ENCODE measurements at places on chromosomes 3 and 15.

DNA sequence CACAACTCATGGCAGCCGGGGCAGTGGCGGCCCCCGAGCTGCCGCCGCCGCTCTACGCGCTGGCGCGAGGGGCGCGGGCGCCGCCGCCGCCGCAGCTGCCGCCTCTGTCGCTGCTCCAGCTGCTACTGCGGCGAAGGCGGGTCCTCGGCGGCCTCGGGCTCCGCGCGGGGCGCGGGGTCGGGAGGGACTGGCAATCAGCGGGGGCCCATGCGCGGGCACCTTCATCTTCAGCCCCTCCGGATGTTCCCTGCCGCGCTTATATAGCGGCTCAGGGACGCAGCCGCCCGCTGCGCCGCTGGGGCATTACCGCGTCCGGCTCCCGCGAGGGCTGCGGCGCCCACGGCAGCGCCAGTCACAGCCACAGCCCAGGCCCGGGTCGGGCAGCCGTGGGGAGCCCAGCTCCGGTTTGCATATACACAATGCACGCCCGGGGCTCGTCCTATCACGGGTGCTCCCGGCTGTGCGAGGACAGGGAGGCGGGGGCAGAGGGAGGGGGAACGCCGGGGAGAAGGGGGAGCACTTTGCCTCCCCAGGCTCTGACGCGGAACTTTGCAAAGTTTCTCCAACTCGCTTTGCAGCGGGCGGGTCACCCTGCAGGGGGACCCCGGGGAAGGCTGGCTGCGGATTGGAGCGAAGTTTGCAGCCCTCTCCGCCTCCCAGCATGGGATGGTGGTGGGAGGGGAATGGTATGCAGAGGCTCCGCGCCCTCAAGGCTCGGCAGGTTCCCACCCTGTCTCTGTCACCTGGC is at the start of gene VGLL3:
Gene VGLL3, minus strand, starts transcription at position 416 of the 748 bp plus-strand sequence. Its CDS starts 406 bp downstream, at position 10.
- H3K4me1 ChIP-seq = no peaks in the 10 kb centered on the region
- H3K27ac ChIP-seq = no peak within 1 kb of the TSS
- H3K27me3 ChIP-seq = peaks cover 22% of the 10 kb centered on the region
- H3K36me3 ChIP-seq = no peaks in the 10 kb centered on the region
- DNase-seq = no peak
- H3K4me3 ChIP-seq = no peak within 1 kb of the TSS

DNA sequence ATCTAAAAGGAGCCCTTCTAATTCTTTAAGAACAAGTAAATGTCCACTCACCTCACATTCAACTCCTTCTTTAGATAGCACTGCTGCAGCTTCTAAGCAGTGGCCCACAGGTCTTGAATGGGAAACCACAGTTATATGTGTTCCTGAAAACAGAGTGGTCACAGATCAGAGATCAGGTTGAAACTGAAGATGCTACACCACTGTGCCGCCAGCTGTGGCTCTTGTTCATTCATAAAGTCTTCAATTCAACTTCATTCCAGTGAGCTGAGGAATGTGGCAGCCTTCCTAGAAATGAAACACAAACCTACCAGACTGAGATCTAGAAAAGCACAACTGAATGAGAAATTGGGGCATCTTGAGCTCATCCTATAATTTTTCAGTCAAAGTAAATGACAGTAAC is 4.0 kb downstream of the PDHB start:
- DNase-seq = no peak
- H3K4me3 ChIP-seq = no peak overlapping the region
- H3K27ac ChIP-seq = no peak overlapping the region
- no peaks in the 10 kb centered on the region for H3K27me3 ChIP-seq

- H3K27me3 ChIP-seq = peaks cover 3% of the 10 kb centered on the region
- no peak overlapping the region for H3K27ac ChIP-seq
- no peaks in the 10 kb centered on the region for H3K36me3 ChIP-seq
- H3K4me3 ChIP-seq = no peak overlapping the region
- no peak for DNase-seq
These were observed 86.0 kb upstream of the TBC1D5 start for GRCh38 chr3:17828388-17828787.

GRCh38 chr3:144564011-144564410 is 592.4 kb downstream of the DIPK2A start:
- no peaks in the 10 kb centered on the region for H3K27me3 ChIP-seq
- H3K36me3 ChIP-seq = no peaks in the 10 kb centered on the region
- no peak overlapping the region for H3K27ac ChIP-seq

GRCh38 chr15:87567406-87568030 is 689.0 kb downstream of the NTRK3 start:
- DNase-seq = no peak
- H3K27ac ChIP-seq = no peak overlapping the region
- H3K4me3 ChIP-seq = no peak overlapping the region
- no peaks in the 10 kb centered on the region for H3K4me1 ChIP-seq
- H3K36me3 ChIP-seq = no peaks in the 10 kb centered on the region

- DNase-seq = no peak
- H3K27me3 ChIP-seq = no peaks in the 10 kb centered on the region
- H3K4me1 ChIP-seq = no peaks in the 10 kb centered on the region
- no peak overlapping the region for H3K4me3 ChIP-seq
- H3K36me3 ChIP-seq = no peaks in the 10 kb centered on the region
These were observed 123.6 kb upstream of the SMAD3 start for GRCh38 chr15:66941791-66942190.

DNA sequence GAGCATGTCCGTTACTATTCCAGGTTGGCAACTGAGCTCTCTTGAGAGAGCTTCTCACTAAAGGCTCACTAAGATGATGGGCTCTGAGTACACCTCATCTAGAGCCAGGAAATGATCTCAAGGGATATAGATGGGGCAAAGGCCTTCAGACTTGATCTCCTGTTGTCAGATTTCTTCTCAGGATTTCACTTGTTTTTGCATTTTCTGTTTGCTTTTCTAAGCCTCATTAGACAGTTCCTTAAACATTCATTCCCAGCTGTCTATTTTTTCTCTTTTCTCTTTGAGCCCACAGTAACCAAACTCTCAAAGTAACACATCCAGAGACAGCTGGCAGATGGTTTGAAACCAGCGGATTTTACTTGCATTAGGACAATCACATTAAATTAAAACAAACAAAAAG is 28.4 kb upstream of the ARL8B start:
- H3K36me3 ChIP-seq = no peaks in the 10 kb centered on the region
- H3K27ac ChIP-seq = no peak overlapping the region
- H3K27me3 ChIP-seq = peaks cover 10% of the 10 kb centered on the region
- DNase-seq = no peak

DNA sequence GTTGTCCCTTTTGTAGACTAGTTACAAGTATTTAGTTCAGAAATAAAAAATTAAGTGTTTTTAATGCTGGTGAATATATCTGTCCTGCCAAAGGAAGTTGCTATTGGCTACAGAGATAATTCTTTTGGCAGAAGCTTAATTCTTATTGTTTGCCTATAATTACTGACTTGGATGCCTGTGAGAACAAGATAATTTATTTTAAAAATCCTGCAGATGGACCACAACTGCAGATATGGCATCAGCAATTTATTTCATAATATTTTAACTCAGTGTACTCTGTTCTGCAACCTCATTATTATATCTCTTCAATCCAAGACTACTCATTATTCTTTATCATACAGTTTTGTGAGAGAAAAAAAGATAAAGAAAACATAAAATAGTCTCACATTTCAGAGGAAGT is 789.8 kb downstream of the NAALADL2 start:
- no peak overlapping the region for H3K4me3 ChIP-seq
- H3K4me1 ChIP-seq = no peaks in the 10 kb centered on the region
- H3K27me3 ChIP-seq = no peaks in the 10 kb centered on the region
- H3K27ac ChIP-seq = no peak overlapping the region
- H3K36me3 ChIP-seq = no peaks in the 10 kb centered on the region

GRCh38 chr15:100385300-100386050 is 43.7 kb upstream of the ADAMTS17 start:
- no peaks in the 10 kb centered on the region for H3K27me3 ChIP-seq
- no peak overlapping the region for H3K27ac ChIP-seq
- no peak for DNase-seq
- H3K36me3 ChIP-seq = no peaks in the 10 kb centered on the region
- no peaks in the 10 kb centered on the region for H3K4me1 ChIP-seq
- no peak overlapping the region for H3K4me3 ChIP-seq

GRCh38 chr3:36765104-36765503 is 751 bp upstream of the DCLK3 start:
- H3K27me3 ChIP-seq = peaks cover 36% of the 10 kb centered on the region
- no peak for DNase-seq
- no peaks in the 10 kb centered on the region for H3K36me3 ChIP-seq
- H3K4me1 ChIP-seq = peaks cover 3% of the 10 kb centered on the region

GRCh38 chr3:98770261-98771039 is 7.3 kb downstream of the ST3GAL6 start:
- DNase-seq = no peak
- no peak overlapping the region for H3K27ac ChIP-seq
- H3K36me3 ChIP-seq = no peaks in the 10 kb centered on the region
- no peaks in the 10 kb centered on the region for H3K27me3 ChIP-seq
- no peaks in the 10 kb centered on the region for H3K4me1 ChIP-seq

DNA sequence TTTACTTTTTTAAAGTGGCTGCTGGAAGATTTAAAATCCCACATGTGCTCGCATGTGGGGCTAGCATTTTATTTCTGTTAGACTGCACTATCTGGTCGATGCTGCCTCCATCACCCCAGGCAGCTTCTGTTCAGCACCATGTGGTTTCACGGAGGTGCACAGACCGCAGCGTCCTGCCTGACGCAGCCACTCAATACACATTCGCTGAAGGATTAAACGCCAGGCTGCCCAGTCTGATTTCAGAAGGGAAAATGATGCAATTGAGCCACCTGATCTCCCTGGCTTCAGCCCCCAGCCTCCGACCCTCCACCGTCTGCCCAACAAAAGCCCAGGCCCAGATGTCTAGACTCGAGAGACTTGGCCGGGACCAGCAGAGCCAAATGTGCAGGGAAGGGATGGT is 84.5 kb downstream of the MEGF11 start:
- no peaks in the 10 kb centered on the region for H3K4me1 ChIP-seq
- H3K4me3 ChIP-seq = no peak overlapping the region
- no peaks in the 10 kb centered on the region for H3K36me3 ChIP-seq
- no peak overlapping the region for H3K27ac ChIP-seq
- H3K27me3 ChIP-seq = no peaks in the 10 kb centered on the region

GRCh38 chr15:34348735-34349300 is 5.7 kb downstream of the NUTM1 start:
- H3K4me3 ChIP-seq = no peak overlapping the region
- no peak overlapping the region for H3K27ac ChIP-seq
- H3K36me3 ChIP-seq = no peaks in the 10 kb centered on the region
- no peaks in the 10 kb centered on the region for H3K4me1 ChIP-seq
- no peaks in the 10 kb centered on the region for H3K27me3 ChIP-seq
- DNase-seq = no peak

- no peak for DNase-seq
- no peak overlapping the region for H3K27ac ChIP-seq
- H3K27me3 ChIP-seq = no peaks in the 10 kb centered on the region
- no peak overlapping the region for H3K4me3 ChIP-seq
- H3K36me3 ChIP-seq = no peaks in the 10 kb centered on the region
- no peaks in the 10 kb centered on the region for H3K4me1 ChIP-seq
These were observed 251.0 kb upstream of the P2RY1 start for GRCh38 chr3:152583963-152584362.

DNA sequence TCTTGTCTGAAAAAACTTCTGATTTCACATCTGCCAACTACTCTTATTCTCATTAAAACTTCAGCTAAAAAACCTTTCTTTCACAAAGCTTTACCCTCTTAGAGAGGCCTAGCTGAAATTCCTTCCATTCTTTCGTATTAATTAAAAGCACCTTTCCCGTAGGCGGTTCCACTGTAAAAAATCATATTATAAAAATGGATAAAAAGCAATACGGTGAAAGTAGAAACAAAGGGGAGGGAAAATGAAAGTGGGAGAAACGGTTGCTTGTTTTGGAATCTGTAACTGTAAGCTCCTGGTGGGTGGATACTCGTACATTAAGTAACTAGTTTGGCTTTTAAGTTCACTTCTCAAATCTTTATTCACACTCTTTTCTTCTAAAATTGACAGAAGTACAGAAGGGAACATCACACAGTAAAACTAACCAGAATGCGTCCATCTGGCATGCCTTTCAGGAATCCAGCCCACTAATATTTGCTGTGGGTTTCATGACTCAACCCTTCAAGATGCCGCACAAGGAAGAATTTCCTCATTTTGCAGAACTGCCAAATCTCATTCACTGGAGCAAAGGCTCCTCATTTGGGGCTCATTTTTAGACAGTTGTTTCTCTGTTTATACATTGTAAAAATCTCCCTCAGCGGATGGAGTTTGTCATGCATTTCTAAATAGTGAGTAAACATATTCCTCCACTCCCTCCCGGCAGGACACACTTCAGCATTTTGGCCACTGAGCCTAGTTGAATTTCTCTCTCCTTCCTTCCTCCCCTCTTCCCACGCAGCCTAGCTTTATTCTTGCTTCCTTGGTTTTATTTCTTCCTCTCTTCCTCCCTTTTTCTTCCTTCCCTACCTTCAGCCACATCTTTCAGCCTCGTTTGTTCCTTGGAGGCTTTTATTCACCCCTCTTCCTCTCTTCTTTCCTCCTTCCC is 419.5 kb upstream of the NAALADL2 start:
- H3K27ac ChIP-seq = no peak overlapping the region
- H3K36me3 ChIP-seq = no peaks in the 10 kb centered on the region
- H3K4me1 ChIP-seq = no peaks in the 10 kb centered on the region
- DNase-seq = peak; percentile 30
- peaks cover 38% of the 10 kb centered on the region for H3K27me3 ChIP-seq
- H3K4me3 ChIP-seq = peak overlapping the region; percentile 48

- no peak overlapping the region for H3K27ac ChIP-seq
- no peaks in the 10 kb centered on the region for H3K27me3 ChIP-seq
- no peak for DNase-seq
- no peaks in the 10 kb centered on the region for H3K4me1 ChIP-seq
- H3K36me3 ChIP-seq = no peaks in the 10 kb centered on the region
These were observed 38.3 kb downstream of the SCAPER start for GRCh38 chr15:76866716-76867321.

- no peak for DNase-seq
- peaks cover 7% of the 10 kb centered on the region for H3K36me3 ChIP-seq
- H3K27ac ChIP-seq = no peak overlapping the region
- peaks cover 26% of the 10 kb centered on the region for H3K4me1 ChIP-seq
- no peak overlapping the region for H3K4me3 ChIP-seq
These were observed 17.3 kb downstream of the PXK start for GRCh38 chr3:58349792-58350626.

DNA sequence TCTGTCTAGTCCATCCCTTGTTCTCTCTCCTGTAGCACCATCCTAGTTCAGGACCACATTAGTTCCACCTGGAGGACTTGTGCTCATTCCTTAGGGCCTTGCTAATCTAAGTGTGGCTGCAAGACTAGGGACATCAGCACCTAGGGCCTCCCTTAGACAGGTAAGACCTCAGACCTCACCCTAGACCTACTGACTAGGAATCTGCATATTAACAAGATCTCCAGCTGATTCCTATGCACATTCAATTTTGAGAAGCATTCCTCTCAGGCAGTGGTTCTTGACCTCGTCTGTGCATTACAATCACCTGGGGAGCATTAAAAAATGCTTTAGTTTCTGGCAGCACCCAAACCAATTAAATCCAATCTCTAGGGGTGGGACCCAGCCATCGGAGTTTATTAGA is 238.4 kb upstream of the RGMA start:
- DNase-seq = no peak
- peaks cover 2% of the 10 kb centered on the region for H3K27me3 ChIP-seq
- no peaks in the 10 kb centered on the region for H3K36me3 ChIP-seq

- H3K27me3 ChIP-seq = no peaks in the 10 kb centered on the region
- H3K4me1 ChIP-seq = no peaks in the 10 kb centered on the region
- H3K36me3 ChIP-seq = no peaks in the 10 kb centered on the region
- H3K27ac ChIP-seq = no peak overlapping the region
These were observed 155.9 kb upstream of the BCL6 start for GRCh38 chr3:187900993-187901755.
